Fibroblast of skin of scalp (primary cell): ENCODE measurements at places on chromosomes 1 and 21.

GRCh38 chr21:36126621-36127110 is 8.2 kb upstream of the CBR3 start:
- no peak for DNase-seq

DNA sequence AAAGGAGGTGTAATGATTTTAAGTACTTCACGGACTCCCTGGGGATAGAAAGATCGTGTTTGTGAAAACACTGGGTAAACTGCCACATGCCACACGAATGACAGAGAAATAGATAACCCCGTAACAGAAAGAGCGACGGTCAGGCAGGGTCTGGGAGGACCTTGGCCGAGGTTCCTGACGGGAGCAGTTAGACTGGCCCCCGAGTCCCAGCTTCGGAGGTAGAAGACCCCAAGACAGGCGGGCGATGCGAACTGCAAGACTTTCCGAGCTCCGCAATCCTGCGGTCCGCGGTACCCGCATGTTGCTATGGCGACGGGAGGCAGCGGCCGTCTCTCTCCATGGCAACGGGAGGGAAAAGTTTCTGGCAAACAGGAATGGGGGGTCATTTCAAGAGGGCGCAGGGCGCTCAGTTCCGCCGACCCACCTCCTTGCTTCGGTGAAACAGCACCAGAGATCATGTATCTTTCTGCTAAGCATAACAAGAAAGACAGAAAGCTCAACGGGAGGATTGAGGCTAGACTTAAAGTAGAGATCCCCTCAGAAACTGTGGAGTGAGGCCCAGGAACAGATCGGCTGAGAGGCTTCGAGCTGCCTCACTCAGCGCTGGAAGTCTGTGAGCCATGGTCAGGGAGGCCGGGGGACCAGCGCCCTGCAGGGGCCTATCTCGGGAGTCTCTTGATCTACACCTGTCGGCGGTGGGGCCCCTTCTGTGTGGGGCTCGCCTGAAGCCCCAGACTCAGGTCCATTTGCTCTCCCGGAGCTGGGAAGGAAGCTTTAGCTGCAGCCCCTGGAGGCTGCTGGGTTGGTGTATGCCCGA is 685 bp upstream of the SYT6 start:
- DNase-seq = peak; percentile 33

DNA sequence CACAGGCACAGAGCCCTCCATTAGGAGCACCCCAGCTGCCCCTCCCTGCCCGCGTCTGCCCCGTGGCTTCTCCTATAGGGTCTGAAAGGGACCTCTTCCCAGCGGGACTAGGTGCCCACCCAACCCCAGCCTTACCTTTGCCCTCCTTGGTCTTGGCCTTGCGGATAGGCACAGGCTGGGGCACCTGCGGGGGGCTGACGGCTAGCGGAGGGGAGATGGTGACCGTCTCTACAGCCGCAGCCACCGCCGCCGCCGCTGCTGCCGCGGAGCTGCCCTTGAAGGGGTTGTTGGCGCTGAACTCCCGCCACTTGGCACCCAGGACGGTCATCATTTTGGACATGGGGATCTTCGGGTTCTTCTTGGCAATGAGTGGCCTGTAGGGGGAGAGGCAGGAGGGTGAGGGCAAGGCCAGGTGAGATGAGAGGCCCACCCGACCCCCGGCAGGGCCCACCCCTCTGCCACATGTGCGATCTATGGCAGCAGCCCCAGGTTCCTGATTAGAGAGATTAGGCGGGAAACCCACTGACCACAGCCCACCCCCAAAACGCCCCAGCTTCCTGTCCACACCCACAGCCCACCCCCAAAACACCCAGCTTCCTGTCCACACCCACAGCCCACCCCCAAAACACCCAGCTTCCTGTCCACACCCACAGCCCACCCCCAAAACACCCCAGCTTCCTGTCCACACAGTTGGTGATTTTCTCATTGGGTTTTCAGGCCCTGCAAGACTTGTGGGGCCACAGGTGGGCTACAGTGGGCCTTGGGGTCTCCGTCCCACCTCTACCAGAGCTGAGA is 25.4 kb downstream of the CHD5 start:
- DNase-seq = no peak

DNA sequence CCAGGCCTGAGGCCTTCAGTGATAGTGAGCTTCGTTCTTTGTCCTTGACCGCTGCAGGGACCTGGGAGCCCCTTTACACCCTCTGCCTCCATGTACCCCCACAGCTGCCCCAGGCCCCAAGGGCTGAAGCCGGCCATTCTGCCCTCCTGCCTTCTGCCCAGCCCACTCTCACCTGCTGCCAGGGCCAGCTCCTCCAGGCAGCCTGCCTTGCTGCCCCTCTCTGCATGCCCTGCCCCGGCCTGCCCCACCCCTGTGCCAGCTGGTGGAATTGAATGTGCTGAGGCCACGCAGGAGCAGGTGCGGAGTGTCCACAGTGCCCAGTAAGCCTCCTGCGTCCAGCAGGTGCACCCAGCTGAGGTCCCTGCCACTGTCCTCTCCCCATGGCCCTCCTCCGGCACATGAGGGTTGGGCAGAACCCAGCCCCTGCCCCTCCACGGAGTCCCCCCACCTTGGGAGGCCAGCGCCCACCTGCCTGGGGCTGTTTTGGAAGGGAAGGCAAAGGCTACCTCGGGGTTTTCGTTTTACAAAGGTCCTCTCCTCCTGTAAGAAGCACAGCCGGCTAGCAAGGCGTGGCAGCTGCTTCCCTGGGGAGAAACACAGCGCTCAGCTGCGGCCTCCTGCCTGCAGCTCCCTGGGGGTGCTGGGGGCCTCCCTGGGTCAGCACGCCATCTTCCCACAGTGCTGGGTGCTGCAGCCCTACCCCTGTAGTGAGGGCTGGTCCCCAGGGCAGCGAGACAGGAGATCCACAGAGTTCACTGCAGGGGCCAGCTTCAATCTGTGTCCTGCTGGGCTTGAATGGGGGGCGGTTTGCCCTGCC is 21.0 kb downstream of the MMEL1 start:
- no peak for DNase-seq

DNA sequence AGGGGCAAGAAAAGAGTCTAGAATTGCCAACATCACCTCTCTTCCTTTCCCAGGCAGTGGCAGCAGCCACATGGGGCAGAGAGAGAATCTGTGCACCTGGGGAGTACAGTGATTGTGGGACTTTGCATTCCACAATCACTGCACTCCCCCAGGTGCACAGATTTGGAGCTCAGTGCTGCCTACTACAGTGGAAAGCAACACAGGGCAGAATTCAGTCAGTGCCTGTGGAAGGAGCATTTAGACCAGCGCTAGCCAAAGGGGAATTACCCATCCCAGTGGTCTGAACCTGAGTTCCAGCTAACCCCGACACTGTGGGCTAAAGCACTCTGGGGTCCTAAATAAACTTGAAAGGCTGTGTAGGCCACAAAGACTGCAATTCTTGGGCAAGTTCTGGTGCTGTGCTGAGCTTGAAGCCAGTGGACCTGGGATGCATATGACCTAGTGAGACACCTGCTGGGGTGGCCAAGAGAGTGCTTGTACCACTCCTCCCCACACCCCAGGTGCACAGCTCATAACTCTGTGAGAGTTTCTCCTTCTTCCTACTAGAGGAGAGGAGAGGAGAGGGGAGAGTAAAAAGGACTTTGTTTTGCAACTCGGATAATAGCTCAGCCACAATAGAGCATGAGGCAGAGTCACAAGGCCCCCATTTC is 50.3 kb downstream of the NUP210L start:
- DNase-seq = no peak

DNA sequence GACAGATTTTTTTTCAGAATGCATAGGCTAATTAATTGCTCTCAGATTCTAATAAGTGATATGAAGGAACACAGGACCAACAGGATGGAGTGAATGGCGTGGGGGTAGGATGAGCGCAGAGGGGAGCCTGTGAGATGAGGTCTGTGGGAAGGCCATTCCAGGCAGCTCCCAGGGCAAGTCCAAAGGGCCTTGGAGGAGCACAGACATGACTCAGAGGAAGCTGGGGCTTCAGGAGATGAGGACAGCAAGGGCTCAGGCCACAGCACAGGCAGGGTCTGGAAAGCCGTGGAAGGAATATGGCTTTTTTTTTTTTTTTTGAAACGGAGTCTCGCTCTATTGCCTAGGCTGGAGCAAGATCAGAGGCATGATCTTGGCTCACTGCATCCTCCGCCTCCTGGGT is 35.1 kb downstream of the FMN2 start:
- no peak for DNase-seq

DNA sequence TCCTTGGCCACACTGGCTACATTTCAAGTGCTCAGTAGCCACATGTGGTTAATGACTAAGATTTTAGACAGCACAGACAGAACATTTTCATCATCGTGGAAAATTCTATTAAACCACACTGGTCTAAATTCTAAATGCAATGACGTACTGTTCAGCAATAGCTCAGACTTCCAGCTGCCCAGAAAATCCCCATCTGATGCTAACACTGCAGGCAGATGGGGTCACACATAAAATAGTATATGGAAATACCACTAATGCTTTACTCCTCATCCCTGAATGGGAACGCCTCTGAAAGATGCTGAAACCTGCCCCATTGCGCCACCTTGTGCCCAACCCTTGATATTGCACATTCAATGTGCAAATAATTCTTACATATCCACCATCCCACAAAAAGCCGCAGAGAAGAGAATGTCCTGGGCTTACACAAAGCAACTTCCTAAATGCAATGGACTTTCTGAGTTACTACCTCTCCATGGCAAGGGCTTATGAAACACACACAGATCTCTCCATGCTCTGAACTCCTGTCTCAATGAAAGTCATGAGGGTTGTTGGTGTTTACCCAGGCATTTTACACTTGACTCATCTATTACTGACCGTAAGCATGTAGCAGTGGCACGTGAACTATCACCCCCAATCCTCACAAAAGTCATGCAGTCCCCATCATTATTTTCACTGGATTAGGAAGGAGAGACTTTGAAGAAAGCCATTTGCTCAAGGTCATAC is 20.3 kb upstream of the SLC5A9 start:
- peak; percentile 96 for DNase-seq

DNA sequence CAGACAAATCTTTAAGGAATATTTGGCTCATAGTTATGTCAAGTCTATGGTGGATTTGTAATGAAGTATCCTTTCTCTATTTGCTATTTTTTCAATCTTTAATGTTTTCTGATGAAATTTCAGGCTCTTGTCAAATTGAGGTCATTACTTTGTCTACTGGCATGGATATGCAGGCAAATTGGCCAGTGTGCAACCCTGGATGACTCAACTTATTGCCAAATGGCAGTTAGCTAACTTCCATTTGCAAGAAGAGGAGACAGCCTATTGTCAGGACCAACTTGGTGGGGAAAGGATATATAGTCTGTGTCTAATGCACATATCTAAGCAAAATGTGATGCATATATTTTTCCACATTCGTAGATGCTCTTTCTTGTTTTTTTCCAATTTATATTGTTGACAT is 530.5 kb downstream of the PTBP2 start:
- DNase-seq = peak; percentile 55

DNA sequence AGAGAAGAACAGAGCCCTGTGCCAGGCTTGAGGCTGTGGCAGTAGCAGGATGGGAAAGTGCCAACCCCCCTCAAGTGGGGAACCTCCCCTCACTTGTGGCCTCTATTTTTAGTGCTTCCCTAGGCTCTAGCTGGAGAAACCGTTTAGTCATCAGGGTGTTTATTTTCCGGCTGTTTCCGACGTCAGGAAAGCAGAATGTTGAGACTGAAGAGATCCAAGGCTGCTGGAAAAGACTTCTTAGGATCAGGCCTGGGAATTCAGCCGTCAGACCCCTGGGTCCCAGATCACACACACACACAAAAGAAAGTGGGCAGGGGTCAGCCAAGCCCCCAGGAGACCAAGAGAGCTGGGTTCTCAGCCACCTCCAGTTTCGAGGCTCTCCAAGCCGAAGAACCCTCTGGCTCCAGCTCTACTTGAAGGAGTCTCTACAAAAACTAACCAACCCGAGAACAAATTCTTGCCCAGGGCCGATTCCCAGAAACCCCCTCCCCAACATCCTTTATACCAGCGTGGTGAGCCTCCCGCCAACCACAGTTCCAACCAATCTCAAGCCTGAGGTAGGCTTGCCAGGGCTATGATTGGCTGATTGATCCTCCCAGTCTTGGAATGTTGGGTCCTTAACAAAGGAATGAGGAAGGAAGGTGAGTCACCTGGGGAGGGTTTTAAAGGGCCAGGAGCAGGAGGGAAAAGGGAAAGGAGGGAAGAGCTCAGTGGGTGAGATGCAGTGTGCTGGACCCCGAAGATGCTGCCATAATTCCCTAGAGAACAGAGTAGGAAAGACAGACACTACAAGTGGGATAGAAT is 2.5 kb upstream of the MEF2D start:
- peak; percentile 93 for DNase-seq

DNA sequence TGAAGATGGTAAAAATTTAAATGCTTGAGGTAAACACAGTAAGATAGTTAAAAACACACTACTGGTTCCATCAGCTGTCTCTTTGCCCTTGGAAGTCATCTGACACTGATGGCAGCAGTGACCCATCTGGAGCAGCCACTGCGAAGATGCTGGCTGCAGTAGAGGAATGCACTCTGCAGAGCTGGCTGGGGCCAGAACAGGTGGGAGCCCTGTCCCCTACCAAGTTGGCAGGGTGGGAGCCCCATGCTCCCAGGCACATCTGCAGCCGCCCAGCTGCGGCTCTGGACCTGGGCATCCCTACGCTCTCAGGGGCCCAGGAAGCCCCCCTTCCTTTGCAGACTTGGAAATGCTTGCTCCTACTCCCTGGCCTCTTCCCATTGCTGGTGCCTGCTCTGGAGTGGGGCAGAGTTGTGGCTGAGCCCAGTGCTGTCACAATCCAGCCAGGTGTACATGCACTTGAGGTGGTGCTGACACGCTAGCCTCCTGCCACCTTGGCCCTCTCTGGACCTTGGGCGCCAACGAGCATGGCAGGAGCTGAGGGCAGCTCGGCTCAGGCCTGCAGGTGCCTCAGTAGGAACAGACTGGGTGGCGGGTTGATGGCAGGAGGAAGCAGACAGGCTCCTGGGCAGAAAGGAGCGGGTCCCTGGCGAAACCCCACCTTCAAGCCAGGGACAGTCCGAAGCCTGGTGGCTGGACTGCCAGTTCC is 227.0 kb downstream of the FGGY start:
- no peak for DNase-seq

DNA sequence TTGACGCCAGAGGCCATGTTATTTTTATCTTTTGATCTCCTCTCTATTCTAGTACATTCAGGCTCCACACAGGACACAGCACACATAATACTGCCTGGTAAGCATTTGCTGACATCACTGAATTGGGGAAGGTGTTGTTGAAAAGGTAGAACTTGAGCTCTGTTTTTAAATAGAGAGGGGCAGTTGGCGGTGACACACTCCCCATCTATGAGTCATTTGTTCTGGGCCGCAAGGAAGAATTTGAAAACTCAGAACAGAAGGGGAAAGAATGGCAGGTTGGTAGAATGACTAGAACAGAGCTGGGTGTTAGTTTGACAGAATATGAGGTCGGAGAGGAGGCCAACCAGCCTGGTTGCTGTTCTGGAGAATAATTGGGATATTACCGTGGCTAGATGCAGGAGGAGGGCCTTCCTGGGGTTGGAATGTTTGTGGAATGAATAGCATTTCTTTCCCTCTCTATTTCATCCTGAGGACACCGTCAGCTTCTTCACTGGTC is 52.1 kb upstream of the ERRFI1 start:
- peak; percentile 84 for DNase-seq

- DNase-seq = no peak
These were observed 48.1 kb downstream of the PRKCZ start for GRCh38 chr1:2098301-2098698.

DNA sequence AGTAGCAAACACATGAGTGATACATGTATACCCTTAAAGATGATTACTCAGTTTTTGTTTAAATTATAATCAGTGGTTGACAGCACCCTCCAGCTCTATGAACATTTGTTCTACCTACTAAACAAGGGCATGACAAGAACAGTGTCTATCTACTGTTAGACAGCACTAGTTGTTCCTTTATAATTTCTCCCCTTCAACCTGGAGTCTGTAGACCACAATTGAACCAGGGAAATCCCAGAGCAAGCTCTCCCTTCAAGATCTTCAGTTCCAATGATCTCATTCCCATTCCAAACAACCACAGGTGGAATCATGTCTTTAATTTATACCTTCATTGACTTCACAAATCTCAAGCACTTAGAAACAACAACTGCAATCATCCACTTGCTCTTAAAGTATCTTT is 216.1 kb downstream of the HHIPL2 start:
- DNase-seq = no peak
